ENCODE measurements at places on chromosomes 6 and 20. TPM values are rescaled to one million over a fixed set of nuclear protein-coding genes. Genes with fewer than 3 reads are reported as not detected.

The RFX6 gene
- total RNA-seq, result not detected

- no peak overlapping the region for H3K27ac ChIP-seq
- DNase-seq, result no peak
- H3K4me1 ChIP-seq, result no peaks in the 10 kb centered on the region
- H3K36me3 ChIP-seq, result no peaks in the 10 kb centered on the region
- H3K27me3 ChIP-seq, result no peaks in the 10 kb centered on the region
Observed at GRCh38 chr6:145199961-145200360, 535.4 kb downstream of the EPM2A start.

- peak; percentile 52 for DNase-seq
- H3K27me3 ChIP-seq, result no peaks in the 10 kb centered on the region
- no peak overlapping the region for H3K4me3 ChIP-seq
- H3K4me1 ChIP-seq, result peaks cover 25% of the 10 kb centered on the region
- peak overlapping the region; percentile 85 for H3K27ac ChIP-seq
Observed at GRCh38 chr6:72952808-72953630, 272.3 kb downstream of the KHDC1L start.

The MAP7 gene
- total RNA-seq, result 1.8 TPM

The POM121L2 gene
- not detected for total RNA-seq

The C20orf144 gene
- total RNA-seq, result under 0.01 TPM

Data from osteoblast (primary cell).